T-helper 2 cell treated with Interferon-gamma antibody and Interleukin-4, amounts not matched to agents 5 μg/mL and 100 μg/mL, for 36 hours (primary cell): ENCODE measurements at places on chromosomes 12 and 14.
A peak's percentile ranks its signal among the peaks of the same experiment; 100 is the strongest.

DNA sequence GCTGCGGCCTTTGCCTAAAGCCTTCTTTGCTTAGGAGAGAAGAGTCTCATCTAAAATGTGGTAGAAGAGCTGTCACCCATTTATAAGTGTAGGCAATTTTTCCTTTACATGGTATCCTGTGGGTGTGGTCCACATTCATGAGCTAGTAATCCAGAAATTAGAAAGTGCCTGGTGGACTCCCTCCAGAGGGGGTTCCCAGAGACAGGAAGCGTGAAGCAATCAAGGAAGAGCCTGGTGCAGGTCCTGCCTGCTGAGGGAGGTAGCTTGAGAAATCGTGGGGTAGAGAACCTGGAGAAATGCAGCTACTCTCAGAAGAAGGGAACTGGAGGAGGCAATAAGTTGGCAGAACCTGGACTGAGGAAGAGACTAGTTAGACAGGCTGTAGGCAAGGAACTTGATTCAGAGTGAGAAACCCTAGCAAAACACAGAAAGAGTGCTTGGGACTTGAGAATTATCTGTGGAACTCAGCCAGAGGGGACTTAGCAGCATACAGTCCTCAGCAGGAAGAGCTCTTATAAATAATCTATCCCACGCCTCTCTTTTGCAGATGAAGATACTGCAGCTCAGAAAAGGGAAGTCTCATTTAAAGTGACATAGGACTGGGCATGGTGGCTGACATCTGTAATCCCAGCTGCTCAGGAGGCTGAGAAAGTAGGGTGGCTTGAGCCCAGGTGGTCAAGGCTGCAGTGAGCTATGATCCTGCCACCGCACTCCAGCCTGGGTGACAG lies 182.4 kb upstream of the CCND2 start:
- H3K27me3 ChIP-seq: peaks cover 14% of the 10 kb centered on the region
- no peak overlapping the region for H3K27ac ChIP-seq
- H3K4me3 ChIP-seq: no peak overlapping the region
- peaks cover 4% of the 10 kb centered on the region for H3K4me1 ChIP-seq

DNA sequence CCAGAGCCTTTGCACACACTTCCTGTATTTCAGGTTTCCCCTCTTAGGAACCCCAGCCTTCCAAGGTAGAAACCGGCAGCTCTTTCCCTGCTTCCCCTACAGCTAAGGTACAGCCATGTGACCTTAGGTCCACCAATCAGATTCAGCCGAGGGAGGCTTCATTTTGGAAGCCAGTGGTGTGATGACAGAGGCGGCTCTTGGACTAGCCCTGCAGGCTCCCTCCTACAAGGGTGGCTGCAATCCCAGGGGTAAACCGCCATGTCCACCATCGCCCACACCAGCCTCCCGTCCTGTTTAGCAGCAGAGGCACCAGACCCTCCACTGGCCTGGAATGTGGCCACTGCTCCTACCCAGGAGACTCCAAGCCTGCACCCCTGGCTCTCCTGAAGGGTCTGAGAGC lies 65.6 kb downstream of the SERPINA3 start:
- no peaks in the 10 kb centered on the region for H3K36me3 ChIP-seq
- H3K4me3 ChIP-seq: no peak overlapping the region
- no peaks in the 10 kb centered on the region for H3K27me3 ChIP-seq
- H3K4me1 ChIP-seq: no peaks in the 10 kb centered on the region
- H3K27ac ChIP-seq: no peak overlapping the region
- DNase-seq: no peak

DNA sequence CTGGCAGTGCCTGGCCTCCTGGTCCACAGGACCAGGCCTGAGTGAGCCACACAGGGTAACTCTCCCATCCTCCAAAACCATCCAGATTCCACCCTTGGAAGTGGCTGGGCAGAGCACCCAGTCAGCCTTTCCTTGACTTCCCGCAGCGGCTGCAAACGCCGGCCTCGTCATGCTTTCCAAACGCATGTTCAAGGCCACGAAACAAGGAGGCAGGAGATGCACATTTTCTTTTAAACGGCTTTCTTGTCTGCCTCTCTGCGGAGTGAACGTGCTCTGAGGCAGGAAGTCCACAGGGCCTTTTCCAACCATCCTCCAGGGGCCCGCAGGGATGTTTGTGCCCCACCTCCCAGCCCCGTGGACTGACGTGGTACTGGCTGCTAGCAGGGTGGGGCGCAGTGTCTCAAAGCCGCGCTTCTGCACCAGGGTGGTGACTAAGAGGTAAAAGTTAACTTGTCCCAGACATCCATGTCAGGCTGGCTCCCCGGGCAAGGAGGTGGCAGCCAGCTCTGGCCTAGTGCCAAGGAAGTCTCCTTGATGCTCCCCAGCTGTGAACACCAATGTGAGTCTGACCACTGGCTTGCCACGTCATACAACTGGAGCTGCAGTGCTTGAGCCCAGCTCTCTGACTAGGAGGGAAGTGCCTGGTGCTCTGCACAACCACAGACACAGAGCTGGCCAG lies 45.0 kb downstream of the KCNA5 start:
- H3K4me1 ChIP-seq: no peaks in the 10 kb centered on the region
- H3K4me3 ChIP-seq: no peak overlapping the region
- no peak overlapping the region for H3K27ac ChIP-seq
- H3K27me3 ChIP-seq: peaks cover 4% of the 10 kb centered on the region

DNA sequence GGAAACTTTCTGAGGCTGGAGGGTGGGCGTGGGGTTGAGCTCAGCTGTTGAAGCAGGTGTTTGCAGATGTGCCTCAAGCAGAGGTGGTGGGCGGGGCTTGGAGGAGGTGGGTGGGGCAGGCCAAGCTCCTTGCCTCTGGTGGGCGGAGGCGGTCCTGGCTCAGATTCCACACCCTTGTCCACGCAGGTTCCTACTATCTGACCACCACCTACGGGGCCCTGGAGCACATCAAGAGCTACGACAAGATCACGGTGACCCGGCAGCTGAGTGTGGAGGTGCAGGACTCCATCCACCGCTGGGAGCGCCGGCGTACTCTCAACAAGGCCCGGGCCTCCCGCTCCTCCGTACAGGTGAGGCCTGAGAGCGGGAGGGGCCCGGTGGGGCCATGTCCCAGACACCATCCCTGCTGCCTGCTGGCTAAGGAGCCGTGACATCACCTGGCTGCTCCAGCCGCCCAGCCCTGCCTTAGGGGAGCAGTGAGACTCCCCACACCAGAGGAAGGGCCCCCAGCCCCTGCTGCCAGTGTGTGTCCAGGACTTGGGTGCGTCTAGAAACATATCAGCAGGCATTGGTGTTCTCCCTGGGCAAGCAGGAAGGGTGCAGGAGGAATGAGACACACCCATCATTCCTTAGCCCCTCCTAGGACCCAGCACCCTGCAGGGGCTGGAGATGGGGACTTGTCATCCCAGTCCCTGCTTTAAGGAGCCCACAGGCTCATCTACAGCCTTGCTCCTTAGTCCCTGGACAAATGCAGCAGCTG lies 63.4 kb downstream of the LGMN start:
- H3K27ac ChIP-seq: no peak overlapping the region
- H3K4me1 ChIP-seq: peaks cover 7% of the 10 kb centered on the region
- H3K4me3 ChIP-seq: no peak overlapping the region
- H3K27me3 ChIP-seq: no peaks in the 10 kb centered on the region
- DNase-seq: no peak

GRCh38 chr12:14938301-14938700 lies at the start of gene ERP27:
Gene ERP27, minus strand, starts transcription at chr12:14938537. Its CDS starts 29 bp downstream, at chr12:14938508.
- H3K36me3 ChIP-seq: peaks cover 87% of the 10 kb centered on the region
- no peak within 1 kb of the TSS for H3K4me3 ChIP-seq
- no peak for DNase-seq
- H3K27ac ChIP-seq: peak within 1 kb of the TSS; percentile 75
- no peaks in the 10 kb centered on the region for H3K27me3 ChIP-seq
- peaks cover 20% of the 10 kb centered on the region for H3K4me1 ChIP-seq

GRCh38 chr14:63777024-63777423 lies 49.2 kb upstream of the SGPP1 start:
- no peak for DNase-seq
- no peak overlapping the region for H3K27ac ChIP-seq
- no peak overlapping the region for H3K4me3 ChIP-seq
- H3K4me1 ChIP-seq: peaks cover 3% of the 10 kb centered on the region

GRCh38 chr12:2834581-2835491 lies at the start of gene NRIP2:
Gene NRIP2, minus strand, starts transcription at chr12:2835035. Its CDS starts 52 bp downstream, at chr12:2834983.
- peaks cover 12% of the 10 kb centered on the region for H3K36me3 ChIP-seq
- no peak for DNase-seq
- H3K27me3 ChIP-seq: no peaks in the 10 kb centered on the region
- H3K4me1 ChIP-seq: no peaks in the 10 kb centered on the region
- H3K4me3 ChIP-seq: no peak within 1 kb of the TSS

DNA sequence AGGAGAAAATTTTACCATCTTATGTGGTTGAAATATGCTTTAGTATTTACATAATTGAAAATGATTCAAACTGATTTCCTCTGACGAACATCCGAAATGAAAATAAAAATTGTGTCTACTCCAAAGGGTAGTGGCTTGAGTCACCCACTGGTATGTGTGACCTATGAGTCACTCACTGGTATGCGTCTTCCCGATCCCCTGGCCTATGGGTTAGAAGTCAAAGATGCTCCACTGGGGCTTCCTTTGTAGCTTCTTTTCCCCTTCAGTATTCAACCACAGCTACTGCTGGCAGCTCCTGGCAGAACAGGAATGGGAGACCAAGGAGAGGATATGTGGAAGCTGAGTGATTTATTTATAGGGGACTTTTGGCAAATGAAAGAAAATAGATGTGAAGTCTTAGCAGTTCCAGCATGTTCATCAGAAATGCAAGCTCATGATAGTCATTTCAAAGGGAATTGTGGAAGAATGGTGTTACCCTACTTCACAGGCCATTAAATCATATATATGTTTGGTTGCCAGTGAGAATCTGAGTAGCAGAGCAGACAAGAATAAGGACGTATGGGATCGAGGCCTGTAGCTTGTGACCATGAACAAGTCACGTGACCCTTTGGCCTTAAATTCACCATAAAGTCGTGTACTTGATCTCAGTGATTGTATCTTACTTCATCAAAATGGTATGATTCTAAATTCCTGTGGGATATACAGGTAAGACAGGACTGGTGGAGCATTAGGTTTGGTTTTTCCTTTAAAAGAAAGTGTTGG lies 108.3 kb downstream of the CRADD start:
- peak overlapping the region; percentile 53 for H3K4me3 ChIP-seq
- peak; percentile 77 for DNase-seq
- H3K4me1 ChIP-seq: peaks cover 48% of the 10 kb centered on the region
- no peaks in the 10 kb centered on the region for H3K27me3 ChIP-seq
- H3K36me3 ChIP-seq: peaks cover 14% of the 10 kb centered on the region

DNA sequence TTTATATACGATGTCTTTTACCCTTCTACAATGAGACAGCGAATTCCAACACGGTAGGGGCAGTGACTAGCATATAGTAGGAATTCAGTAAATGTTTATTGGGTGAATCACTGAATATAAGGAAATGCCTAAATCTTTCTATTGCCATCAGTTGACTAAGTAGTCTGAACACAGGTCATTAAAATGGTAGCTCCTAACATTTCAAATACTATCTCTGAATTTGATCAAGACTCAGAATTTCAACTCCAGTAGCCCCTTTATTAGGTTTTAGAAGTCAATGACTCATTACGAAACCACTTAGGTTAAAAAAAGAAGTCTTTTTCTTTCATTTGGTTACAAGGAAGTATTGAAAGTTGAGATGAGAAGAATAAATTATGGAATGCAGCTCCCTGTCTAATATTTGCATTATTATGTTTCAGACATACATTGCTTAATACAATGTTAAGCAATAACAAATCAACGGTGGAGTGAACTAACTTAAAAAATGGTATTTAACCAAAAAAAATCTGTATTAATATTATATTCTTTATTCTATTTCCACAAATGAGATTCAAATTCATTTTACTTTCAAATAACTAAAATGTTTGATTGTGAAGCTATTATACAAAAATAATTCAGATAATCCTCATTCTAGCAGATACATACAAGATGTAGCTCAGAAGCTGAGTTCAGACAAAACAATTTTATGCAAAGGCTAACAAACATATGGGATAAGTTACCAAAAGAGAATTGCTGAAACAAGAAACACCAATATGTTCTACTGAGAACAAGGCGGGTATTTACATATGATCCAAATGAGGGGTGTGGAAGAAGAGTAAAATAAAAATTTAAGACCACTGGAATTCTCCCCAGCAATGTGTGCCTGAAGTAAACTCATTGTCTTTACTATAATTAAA lies 302.7 kb downstream of the CEP128 start:
- no peaks in the 10 kb centered on the region for H3K27me3 ChIP-seq
- H3K4me3 ChIP-seq: no peak overlapping the region
- no peaks in the 10 kb centered on the region for H3K36me3 ChIP-seq
- no peak overlapping the region for H3K27ac ChIP-seq
- DNase-seq: no peak

DNA sequence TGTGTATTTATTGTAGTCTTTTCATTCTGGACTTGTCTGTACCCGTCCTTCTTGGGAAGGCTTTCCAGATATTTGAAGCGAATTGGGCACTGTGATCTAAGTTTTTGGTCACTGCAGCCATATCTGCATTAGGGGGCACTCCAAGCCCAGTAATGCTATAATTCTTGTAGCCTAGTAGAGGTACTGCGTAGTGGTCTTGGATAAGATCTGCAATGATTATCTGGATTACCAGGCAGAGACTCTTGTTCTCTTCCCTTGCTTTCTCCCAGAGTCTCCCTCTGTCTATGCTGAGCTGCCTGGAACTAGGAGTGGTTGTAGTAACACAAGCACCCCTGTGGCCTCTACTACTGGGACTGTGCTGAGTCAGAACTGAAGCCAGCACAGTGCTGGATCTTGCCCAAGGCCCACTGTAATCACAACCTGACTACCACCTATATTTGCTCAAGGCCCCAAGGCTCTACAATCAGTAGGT lies 30.0 kb downstream of the SLC38A2 start:
- peaks cover 20% of the 10 kb centered on the region for H3K27me3 ChIP-seq
- no peaks in the 10 kb centered on the region for H3K36me3 ChIP-seq
- no peak overlapping the region for H3K4me3 ChIP-seq

GRCh38 chr14:66432334-66432733 lies 53.8 kb upstream of the CCDC196 start:
- no peaks in the 10 kb centered on the region for H3K4me1 ChIP-seq
- no peaks in the 10 kb centered on the region for H3K36me3 ChIP-seq
- H3K27ac ChIP-seq: no peak overlapping the region
- no peak overlapping the region for H3K4me3 ChIP-seq
- DNase-seq: no peak

- no peaks in the 10 kb centered on the region for H3K4me1 ChIP-seq
- peaks cover 16% of the 10 kb centered on the region for H3K36me3 ChIP-seq
These were observed 17.9 kb upstream of the ALDH2 start for GRCh38 chr12:111748867-111749266.

- H3K27ac ChIP-seq: no peak overlapping the region
- DNase-seq: no peak
- peaks cover 13% of the 10 kb centered on the region for H3K27me3 ChIP-seq
- H3K4me3 ChIP-seq: no peak overlapping the region
- no peaks in the 10 kb centered on the region for H3K36me3 ChIP-seq
- H3K4me1 ChIP-seq: no peaks in the 10 kb centered on the region
These were observed 4.7 kb upstream of the SLC2A14 start for GRCh38 chr12:7877420-7877819.

GRCh38 chr12:92021666-92022035 lies 124.0 kb downstream of the BTG1 start:
- DNase-seq: no peak
- H3K36me3 ChIP-seq: peaks cover 5% of the 10 kb centered on the region
- no peak overlapping the region for H3K27ac ChIP-seq
- H3K4me1 ChIP-seq: peaks cover 19% of the 10 kb centered on the region
- H3K27me3 ChIP-seq: no peaks in the 10 kb centered on the region
